Stimulated activated CD8-positive, alpha-beta memory T cell treated with anti-CD3 and anti-CD28 coated beads, Interleukin-7, amount 100 ng/mL, for 1 hour (primary cell): ENCODE measurements at places on chromosomes 1 and 21.

GRCh38 chr1:109535481-109535880 lies 4.2 kb upstream of the GPR61 start:
- no peak for DNase-seq

DNA sequence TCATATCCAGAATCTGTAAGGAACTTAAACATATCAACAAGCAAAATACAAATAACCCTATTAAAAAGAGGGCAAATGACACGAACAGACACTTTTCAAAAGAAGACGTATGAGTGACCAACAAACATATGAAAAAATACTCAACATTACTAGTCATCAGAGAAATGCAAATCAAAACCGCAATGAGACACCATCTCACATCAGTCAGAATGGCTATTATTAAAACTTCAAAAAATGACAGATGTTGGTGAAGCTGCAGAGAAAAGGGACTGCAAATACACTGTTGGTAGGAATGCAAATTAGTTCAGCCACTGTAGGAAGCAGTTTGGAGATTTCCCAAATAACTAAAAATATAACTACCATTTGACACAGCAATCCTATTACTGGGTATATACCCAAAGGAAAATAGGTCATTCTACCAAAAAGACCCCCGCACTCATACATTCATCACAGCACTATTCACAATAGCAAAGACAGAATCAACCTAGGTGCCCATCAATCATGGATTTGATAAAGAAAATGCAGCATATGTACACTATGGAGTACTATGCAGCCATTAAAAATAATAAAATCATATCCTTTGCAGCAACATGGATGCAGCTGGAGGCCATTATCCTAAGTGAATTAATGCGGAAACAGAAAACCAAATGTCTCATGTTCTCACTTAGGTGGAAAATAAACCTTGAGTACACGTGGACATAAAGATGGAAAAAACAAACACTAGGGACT lies 230.1 kb upstream of the RAB4A start:
- DNase-seq, result no peak

DNA sequence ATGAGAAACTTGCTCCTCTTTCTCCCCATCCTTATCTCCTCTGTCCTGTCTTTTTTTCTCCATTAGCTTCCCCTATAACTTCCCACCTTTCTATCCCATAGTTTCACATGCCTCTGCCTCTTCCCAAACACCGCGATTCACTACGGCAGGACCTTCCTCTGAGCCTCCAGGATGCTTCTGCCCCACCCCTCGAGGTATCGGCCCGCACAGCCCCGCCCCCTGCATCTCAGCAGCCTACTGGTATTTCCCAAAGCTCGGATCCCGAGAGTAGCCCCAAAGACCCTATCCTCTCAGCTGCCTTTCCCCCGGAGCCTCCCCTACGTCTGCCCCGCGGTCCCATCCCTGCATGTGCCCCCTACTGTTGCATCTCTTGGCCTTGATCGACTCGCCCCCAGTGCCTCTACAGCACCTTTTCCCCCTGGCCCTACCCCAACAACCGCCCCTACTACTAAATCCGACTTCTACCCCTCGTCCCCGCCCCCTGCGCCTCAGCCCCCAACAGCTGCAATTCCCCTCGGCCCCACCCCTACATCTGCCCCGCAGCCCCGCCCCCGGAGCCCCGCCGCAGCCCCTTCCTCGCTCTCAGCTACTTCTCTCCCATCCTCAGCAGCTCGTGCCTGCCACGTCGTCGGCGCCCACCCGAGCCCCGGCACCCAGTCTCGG lies 512 bp downstream of the PIAS3 start:
- DNase-seq, result peak; percentile 47

DNA sequence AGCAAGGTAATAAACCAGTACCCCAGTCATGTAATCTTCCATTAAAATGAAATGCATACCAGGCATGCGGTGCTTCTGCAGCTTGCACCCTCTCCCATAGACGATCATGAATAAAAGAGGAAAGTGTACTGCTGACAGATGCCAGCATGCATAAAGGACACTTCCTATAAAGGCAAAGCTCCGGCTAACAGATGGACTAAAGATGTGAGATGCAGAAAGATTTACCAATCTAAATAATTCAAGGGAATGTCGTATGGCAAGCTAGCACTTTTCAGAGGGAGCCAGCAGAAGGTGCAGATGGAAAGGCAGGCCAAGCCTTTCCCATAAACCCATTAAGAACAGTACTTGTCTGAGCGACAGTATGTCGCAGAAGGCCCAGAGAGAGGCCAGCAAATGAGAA lies 542.0 kb downstream of the NUF2 start:
- no peak for DNase-seq

- no peak for DNase-seq
Measured at GRCh38 chr1:109980324-109981003, 4.1 kb upstream of the AHCYL1 start.

DNA sequence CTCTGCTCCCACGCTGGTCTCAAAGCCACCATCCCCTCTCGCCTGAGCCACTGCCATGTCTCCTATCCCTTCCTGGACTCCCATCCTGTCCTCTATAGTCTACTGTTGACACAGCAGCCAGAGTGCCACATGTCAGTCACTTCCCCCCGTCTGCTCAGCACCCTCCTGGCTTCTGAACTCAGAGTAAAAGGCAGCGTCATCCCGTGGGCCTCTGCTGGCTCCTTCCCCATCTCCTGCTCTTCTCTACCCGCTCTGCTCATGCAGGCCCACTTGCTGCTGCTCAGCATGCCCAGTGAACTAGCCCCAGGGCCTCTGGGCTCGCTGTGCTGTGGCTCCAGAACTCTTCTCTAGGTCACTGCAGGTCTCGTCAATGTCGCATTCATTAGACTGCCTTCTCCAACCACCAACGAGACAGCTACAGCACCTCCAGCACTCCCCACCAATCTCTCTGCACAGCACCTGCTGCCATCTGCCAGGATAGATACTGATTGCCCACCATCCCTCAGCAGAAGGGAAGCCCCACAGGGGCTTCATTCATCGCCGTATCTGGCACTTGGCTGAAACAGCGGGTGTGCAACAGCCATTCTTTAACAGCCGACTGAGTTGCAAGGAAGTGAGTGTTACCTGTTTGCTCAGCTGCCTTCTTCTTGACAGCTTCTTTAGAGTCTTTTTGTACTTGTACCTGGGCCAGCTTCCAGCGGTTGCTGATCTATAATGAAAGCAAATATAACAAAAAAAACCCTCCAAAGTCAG lies 11.8 kb upstream of the SRM start:
- DNase-seq, result no peak

DNA sequence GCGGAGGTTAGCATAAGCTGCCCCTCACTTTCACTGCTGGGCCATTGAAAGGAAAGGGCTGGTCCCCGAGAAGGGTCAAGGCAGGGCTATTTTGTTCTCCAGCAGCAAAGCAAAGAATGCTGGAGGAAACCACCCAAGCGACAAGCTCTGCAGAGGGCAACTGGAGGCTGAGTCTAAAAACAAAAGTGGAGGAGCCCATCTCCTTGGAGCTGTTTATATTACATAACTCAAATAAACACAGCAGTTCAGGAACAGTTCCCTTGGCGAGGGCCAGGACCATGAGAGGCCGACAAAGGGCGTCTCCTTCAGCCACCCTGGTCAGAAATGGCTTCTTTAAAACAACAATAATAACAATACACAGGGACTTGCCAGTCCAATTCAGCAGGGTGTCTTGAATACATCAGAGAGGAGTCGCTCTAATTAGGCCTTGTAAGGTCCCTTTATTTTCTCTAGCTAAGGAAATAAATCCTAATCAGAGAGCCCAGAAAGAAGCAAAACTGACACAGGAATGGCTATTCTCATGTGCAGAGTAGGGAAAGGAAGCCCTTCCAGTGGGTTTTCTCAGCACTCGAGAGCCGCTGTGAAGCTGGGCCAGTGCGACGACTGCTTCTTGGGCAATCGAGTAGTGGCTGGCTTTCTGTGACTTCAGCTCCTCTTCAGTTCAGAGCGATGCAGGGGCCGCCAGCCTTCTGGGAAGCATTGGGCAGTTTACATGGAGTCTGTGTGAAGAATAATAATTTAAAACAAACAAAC lies 57.0 kb upstream of the TARBP1 start:
- DNase-seq, result no peak

GRCh38 chr1:163195728-163196448 lies 6.8 kb downstream of the RGS5 start:
- no peak for DNase-seq
